ENCODE measurements at places on chromosomes 3 and 15.

GRCh38 chr3:119257111-119257510, 16.4 kb upstream of the B4GALT4 start:
- DNase-seq, result no peak

DNA sequence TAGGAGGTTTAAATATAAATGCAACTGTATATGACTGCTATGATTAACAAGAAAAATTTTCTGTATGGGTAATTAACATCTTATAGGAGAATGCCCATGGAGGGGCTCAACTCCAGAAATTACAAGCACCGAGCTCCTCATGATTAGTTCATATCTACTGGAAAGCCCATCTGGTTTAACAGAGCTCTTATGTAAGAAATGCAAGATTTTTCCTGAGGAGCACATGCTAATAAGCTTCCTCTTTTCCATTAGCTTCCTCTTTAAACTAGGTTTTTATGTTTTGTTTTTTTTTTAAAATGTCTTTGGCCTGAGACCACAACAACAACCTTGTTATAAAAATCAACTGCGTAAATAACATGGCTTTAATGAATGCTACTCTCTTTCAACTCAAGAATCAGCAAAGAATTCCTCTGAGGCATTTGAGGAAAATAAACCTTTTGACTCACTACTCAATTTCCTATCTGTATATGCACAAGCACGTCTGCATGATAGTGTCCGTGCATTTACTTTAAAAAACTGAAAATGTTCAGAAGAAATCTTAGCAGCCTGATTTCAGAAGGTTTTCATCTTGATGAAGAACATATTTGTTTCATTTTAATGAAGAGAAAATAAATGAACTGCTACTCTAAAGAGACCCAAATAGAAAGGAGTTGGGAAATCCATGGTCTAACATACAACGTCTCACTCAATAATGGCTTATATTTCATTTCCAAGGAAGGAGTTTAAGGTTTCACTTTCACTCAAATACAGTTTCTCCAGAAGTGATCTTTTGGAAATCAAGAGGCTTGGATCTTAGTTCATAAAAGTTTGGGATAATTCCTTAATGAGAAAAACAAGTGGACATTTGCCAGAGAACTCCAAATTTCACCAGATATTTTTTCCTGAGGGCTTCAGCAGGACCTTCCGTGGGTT, 180.8 kb downstream of the KCNAB1 start:
- DNase-seq, result no peak

DNA sequence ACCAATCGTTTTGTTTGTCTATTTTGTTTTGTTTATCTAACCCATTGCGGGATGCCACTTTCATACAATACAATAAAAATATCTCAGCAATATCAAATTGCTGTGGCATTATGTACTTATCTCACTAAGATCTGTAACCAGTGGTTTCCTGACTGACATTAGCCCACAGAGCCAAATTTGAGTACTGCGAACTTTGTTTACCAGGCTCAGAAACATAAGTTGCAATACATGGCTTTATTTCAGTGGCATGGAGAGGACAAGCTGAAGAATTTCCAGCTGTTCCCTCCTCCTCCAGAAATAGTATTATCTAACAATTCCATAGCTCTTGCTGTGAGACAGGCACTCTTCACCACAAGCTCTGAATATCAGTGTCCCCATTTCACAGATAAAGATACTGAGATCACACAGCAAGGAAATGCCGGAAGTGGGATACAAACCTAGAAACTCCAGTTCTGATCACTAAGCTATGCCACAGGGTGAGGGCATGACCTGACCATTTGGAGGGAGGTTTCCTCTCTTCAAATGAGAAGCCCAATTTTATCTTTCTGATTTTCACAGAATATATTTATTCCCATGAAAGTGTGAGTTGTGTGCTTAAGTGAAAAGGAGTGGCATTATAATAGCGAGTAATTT, 469.9 kb upstream of the CBLB start:
- no peak for DNase-seq

- no peak for DNase-seq
These were observed 202.8 kb downstream of the CADPS start for GRCh38 chr3:62672270-62672987.

GRCh38 chr15:56608140-56608778, 125.0 kb downstream of the ZNF280D start:
- no peak for DNase-seq

- DNase-seq, result no peak
These were observed 156.2 kb downstream of the ZNF621 start for GRCh38 chr3:40680685-40681657.

DNA sequence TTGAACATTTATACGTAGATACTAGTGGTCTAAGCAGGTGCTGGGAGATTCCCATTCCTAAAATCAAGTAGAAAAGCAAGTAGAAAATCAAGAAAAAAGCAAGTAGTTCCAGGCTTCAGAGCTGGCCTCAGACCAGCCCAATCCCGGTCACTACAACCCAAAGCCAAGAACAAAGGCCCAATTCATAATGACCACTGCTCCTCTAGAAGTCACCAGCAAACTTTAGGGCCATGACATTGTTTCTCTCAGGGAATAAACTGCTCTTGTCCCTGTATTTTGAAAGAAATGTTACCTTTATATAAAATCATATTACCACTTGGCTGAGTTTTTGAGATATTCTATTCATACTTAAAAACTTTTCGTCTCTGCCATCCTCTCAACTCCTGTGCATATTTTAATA, 106.3 kb upstream of the IL12A start:
- DNase-seq, result no peak

DNA sequence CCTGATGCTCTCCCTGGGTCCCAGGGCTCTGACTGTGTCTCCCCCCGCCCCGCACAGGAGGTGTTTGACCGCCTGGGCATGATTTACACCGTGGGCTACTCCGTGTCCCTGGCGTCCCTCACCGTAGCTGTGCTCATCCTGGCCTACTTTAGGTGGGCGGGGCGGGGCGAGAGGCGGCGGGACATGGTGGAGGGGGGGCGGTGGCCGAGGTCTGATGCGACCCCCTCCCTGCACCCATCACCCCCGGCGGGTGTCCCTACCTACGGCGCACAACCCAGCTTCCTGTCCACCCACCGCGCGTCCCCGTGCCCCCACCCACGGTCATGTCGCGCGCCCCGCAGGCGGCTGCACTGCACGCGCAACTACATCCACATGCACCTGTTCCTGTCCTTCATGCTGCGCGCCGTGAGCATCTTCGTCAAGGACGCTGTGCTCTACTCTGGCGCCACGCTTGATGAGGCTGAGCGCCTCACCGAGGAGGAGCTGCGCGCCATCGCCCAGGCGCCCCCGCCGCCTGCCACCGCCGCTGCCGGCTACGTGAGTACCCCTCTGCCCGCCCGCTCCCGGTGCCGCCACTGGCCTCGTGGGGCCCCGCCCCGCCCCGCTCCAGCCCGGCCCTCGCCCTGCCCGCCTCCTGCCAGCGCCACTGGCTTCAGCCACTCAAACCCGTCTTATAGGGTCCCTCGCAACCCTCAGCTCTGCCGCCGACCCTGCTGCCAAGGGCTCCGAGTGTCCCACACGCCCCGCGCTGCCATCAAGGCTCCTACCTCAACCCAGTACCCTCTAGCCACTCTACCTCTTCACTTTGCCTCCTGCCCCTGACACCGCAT, 21.0 kb downstream of the PTH1R start:
- no peak for DNase-seq

DNA sequence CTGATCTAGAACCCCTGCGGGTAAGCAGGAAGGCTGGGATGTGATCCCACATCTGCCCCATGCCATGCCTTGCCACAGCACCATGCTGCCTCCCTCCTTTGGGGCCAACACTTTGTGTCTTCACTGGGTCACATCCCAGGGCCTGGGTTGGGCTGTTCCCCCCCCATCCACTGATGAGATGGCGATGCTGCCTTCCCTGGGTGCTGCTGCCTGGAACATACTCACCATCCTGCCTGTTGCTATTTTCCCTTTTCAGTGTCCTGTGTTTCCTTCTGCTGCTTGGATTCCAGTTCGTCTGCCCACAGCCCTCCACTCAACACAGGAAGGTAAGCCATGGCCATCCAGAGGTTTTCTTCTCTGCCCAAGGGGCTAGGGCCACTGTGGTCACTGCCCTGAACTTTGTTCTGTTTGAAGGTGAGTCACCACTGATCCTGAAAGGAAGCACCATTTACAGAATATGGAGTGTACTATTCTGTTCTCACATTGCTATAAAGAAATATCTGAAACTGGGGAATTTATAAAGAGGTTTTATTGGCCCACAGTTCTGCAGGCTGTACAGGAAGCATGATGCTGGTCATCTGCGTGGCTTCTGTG, 39.4 kb downstream of the THSD4 start:
- DNase-seq, result no peak

DNA sequence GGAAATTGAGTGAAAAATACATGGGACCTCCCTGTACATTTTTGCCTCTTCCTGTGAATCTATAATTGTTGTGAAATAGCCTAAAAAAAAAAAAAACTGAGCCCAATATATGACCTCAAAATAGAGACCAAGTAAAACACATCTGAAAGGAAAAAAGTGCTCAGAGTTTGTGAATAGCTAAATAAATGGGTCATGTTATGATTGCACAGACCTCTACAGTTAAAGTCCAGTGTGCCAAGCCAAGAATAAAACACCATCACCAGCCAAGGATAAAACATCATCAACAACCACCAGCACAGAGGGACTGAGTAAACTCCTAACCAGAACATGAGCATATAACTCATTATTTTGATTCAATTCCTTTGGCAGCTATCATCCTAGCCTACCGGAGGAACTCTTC, 115.6 kb upstream of the AGTR1 start:
- no peak for DNase-seq

DNA sequence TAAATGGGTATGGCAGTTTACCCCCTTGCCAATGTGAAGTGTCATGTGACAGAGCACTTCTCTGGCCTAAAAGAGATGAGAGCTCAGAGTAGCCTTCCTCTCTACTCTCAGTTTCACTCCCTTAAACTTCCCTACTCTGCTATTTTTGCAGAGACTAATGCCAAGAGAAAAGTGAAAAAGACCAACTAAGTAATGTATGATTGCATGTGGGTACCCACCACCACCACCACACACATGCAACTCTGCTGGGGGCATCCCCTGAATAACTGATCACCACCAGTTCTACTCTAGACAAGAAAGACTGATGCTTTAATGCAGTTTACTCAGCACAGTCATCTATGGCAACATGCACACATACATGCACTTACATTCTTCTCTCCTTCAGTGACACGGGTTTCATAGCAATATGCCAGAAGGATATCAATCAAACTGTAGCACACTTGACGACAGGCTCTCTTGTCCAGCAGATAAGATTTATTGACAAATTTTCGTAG, 31.3 kb downstream of the SHQ1 start:
- no peak for DNase-seq

- no peak for DNase-seq
These were observed 1215.5 kb downstream of the ROBO2 start for GRCh38 chr3:78255403-78255802.
